Heart right ventricle (tissue), 16 donors: ENCODE measurements at places on chromosomes 12 and 14. TPM values are rescaled to one million over a fixed set of nuclear protein-coding genes. Genes with fewer than 3 reads are reported as not detected.

RPS6KL1 gene
- polyA plus RNA-seq: 27.1 TPM

CAPRIN2 gene
- 10.4 TPM for polyA plus RNA-seq

PCED1B gene
- 1.6 TPM for polyA plus RNA-seq

GRCh38 chr12:107775093-107775721 is 703 bp downstream of the ASCL4 start:
- DNase-seq: no peak

- no peak for DNase-seq
These were observed 258.2 kb upstream of the PRKD1 start for GRCh38 chr14:30185832-30186231.

- DNase-seq: no peak
These were observed 48.5 kb upstream of the PRICKLE1 start for GRCh38 chr12:42638011-42638410.

DNA sequence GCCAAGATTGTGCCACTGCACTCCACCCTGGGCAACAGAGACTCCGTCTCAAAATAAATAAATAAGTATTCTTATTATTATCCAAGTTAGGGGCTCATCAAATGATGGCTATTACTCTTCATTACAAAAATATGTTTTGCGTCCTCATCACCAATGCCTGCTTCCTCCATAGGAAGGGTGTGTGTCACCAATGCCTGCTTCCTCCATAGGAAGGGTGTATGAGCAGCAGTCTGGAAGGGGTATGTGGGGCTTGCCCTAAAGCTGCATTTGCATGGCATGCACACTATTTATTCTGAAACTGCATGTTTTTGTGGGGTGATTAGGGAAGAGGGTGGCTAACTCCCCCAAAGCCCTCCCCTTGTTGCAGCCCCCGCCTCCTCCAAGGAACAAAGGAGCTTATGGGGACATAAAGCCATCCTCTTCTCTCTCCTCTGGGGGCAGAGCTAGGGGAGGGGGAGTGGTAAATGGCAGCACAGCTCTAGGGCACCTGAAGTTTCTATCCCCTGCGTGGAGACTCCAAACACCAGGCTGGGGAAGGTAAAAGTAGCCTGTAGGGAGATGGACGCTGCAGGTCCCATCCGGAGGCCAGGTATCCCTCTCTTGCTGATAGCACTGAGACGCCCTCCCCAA is 1.3 kb downstream of the CAMKK2 start:
- DNase-seq: no peak

GRCh38 chr14:24195186-24196070 is at the start of gene TM9SF1:
Gene TM9SF1 (minus strand): TSS chr14:24195441. CDS start chr14:24195019, 422 bp downstream.
- DNase-seq: peak; percentile 90

DNA sequence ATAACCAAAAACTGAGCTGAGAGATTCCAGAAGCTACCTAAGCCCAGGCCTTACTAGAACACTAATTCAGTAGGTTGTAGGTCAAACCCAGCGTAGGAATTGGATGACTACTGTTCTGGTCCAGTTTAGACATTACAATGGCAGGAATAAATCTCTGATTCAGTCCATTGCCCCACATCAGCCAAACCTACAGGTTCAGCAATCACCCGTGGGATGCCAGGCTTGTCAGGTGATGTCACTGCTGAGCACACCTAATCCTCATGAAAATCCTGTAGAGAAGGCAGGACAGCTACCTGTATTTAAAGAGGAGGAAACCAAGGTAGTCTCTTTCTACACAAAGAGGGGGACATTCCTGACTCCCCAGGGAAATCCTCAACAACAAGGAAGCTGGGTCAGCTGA is 63.7 kb downstream of the RFX4 start:
- no peak for DNase-seq

- no peak for DNase-seq
These were observed 132.1 kb downstream of the ANKS1B start for GRCh38 chr12:99852666-99853065.

- no peak for DNase-seq
These were observed 314.3 kb upstream of the OR4E1 start for GRCh38 chr14:21987937-21988336.
